Liver (tissue), 10 donors: ENCODE measurements at places on chromosomes 2 and 18.
A peak's percentile ranks its signal among the peaks of the same experiment; 100 is the strongest.

DNA sequence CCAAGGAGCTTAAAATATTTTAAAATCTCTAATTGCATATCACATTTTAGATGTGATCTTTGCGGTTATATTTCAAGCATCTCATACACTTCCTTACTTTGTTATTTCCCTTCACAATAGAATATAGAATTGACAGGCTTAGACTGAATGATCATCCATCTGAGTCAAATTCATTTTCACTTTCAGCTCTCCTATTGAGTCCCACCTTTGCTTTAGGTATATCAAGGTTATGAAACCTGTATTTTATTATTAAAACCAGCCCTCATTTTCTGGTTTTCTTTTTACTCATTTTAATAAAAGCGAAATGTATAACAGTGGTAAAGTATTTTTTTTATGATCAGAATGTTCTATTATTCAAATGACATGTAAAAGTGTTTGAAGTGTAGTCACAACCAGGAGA is 162.9 kb upstream of the KYNU start:
- DNase-seq: no peak

DNA sequence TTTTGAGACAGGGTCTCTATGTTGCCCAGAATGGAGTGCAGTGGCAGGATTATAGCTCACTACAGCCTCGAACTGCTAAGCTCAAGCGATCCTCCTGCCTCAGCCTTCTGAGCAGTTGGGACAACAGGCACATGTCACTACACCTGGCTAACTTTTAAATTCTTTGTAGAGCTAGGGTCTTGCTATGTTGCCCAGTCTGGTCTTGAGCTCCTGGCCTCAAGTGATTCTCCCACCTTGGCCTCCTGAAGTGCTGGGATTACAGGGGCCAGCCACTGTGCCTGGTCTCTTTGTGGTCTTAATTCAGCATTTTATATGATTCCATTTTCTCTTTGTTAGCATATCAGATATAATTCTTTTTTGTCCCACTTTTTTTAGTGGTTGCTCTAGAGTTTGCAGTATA is 34.1 kb downstream of the CEP192 start:
- DNase-seq: no peak

DNA sequence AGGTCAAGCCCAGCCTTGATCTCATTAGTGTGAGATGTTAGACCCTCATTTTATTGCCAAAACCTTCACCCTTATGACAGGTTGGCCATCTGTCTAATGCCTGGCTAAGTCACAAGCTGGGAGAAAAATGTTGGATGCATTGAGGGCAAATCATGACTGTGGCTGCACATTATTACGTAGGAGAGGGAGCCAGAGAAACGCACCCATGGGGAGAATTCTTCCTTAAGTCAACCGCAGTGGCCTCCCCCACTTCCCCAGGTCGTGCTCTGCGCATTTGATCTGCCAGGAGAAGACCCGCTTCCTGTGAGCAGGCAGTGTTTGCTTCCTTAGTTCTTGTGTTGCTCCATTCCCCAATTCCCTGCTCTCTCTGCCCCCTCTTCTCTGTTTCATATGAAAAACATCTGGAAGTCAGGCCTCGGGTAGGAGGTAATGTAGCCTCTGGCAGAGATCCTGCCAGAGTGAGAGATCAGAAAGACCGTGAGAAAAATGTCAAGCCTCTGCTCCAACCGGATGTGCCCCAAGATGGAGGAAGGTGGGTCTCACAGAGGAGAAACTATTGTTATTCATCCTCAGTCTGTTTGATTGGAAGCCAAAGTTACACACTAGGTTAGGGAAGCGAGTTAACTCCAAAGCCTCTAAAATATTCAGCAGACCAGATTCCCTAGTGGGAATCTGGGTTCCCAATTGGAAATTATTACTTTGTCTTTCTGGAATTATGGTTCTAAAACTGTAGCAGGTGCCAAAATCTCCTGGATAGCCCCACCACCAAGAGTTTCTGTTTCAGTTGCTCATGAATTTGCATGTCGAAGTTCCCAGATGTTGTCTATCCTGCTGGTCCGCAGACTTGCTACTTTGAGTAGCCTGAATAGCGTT is 144.3 kb upstream of the PELI1 start:
- DNase-seq: no peak

DNA sequence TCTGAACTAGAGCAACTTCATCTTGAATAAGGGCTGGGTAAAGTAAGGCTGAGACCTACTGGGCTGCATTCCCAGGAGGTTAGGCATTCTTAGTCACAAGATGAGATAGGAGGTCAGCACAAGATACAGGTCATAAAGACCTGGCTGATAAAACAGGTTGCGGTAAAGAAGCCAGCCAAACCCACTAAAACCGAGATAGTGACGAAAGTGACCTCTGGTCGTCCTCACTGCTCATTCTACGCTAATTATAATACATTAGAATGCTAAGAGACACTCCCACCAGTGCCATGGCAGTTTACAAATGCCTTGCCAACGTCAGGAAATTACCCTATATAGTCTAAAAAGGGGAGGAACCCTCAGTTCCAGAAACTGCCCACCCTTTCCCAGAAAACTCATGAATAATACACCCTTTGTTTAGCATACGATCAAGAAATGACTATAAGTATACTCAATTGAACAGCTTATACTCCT is 109.1 kb downstream of the FIGN start:
- no peak for DNase-seq

DNA sequence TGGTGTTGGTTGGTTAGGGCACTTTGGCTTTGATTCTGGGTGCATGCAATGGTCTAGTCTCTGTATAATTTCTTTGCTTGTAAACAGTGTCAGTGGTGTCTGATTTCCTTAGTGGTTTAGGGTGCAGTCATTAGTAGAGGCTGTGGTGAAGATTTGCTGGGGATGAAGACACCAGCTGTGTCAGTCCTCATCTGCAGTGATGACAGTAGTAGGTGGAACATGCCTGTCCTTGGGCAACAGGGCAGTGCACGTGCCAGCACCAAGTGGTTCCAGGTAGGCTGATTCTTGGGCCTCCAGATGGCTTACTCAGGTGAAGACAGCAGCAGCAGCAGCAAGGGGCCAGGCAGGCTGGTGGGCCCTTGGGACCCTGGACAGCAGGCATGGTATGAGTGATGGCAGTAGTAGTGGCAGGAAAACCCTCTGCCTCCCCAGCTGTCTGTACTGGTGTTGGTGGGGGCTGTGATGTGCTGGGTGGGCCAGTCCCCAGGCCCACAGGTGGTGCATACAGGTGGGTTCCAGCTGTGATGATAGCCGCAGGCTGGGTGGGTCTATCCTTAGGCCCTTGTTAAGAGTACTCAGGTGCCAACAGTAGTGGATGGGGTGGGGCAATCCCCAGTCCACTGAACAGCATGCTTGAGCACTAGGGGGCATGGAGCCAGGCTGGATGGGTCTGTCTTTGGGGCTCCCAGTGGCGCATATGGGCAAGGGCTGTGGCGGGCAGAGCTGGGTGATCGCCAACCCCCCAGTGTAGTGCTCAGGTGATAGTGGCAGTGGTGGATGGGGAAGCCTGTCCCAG is 140.7 kb upstream of the THUMPD2 start:
- DNase-seq: no peak

- no peak for DNase-seq
These were observed 117.9 kb downstream of the LRATD1 start for GRCh38 chr2:14750433-14750832.

- no peak for DNase-seq
These were observed 62.3 kb upstream of the ZFP36L2 start for GRCh38 chr2:43288417-43289305.

- no peak for DNase-seq
These were observed 26.8 kb upstream of the SP3 start for GRCh38 chr2:173991856-173992588.

DNA sequence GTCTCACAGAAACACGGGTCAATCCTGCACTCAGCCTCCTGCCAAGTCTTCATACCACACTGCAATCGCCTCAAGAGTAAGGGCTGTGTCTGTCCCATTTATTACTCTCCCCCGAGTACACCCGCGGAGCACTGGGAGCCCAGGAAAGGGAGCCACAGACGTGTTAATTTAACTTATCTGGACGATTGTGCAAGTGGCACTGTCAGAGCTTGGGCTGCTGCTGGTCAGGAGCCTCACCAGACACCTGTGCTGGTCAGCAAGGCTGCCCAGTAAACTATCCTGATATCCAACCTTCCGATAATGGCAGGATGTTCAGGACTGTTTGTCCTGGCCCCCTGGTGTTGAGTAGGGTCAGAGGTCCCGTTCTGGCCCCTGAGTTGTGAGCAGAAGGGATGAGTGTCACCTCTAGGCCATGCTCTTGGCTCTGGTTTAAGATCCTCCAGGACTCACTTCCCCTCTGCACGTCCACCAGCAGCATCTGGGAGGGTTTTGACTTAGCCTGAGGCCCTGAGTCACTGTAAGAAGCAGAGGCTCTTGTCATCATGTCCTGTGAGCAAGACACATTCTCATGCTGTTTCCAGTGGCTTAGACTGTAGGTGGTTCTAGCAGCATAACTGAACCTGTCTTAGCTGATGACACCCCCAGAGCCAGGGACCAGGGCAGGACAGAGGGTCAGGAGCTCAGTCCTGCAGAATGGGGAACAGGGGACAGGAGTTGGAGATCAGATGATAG is 82.5 kb upstream of the ARL4C start:
- DNase-seq: no peak

DNA sequence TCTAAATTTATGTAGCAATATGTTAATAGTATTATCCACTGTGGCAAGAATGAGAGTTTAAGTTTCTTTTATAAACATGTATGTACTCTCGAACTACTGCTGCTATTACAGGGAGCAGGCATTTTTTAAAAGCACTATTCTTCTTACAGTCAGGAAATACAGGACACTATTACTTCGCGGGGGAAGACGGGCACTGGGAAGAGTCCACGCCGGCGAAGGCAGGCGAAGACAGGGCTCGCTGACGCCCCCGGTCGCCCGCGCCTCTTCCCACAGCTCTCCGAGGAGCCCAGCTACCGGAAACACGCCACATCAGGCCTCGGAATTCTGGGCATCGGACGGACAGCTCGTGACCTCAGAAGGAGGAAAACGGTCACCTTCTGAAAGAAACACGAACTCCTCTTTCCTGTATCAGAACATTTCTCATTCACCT is 90.2 kb downstream of the FAM161A start:
- peak; percentile 77 for DNase-seq

- no peak for DNase-seq
These were observed 67.0 kb downstream of the EIF5B start for GRCh38 chr2:99404039-99404796.

DNA sequence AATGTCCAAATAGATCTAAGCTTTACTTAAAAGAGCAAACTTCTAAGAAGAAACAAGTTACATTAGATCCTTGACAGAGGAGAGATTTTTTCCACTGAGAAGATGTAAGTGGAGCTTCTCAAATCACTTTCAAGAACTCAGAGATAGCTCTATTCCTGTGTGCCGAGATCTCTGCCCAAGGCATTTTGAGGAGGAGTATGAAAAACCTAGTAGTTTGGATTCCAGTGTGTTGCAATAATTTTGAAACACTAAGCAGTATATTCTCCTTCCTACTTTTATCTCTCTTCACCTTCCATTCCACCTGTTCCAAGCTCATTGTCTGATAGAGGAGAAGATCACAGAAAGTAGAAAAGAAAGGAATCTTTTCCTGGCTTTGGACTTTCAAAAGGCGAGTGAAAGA is 192.0 kb upstream of the TANK start:
- DNase-seq: no peak

GRCh38 chr2:16066261-16067036 is 126.1 kb downstream of the MYCN start:
- DNase-seq: no peak

DNA sequence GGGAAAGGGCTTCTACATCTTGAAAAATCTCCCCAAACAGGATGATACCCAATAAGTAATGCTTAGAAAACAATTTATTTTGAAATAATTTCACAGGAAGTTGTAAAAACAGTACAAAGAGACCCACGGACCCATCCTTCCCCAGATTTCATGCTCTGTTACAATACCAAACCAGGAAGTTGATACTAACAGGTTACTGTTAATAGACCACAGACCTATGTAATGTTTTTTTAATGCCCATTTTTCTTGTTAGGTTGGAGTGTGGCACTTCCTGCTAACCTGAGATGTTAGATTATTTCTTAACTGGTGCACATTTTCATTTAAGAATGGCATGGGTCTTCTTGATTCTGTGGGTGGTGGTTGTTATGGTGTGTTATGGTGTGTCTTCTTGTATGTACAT is 21.4 kb upstream of the MGAT5 start:
- DNase-seq: no peak

DNA sequence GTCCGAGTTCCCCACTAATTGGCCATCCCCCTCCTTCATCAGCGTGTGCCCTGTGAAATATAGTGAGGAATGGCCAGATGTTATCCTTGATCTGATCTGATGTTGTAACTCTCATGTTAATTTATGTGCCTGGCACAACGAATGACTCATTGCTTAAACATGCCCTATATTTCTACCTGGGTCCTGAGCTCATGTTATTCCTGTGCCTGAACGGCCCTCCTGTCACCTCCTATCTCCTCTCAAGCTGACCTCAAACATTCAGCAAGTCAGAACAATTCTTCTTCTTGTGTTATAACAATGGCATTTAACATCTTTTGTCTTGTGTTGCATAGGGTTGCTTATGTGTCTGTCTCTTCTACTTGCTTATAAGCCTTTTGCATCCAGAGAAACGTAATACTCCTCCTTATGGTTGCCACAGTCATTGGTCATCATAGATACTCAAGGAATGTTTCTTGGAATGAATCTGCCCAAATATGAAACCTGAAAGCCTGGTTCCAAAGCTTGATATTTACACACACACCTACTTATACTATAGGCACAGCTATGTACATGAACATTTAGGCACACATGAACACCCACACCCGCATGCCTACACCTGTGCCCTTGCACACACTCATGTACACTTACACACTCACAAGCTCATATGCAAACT is 80.2 kb upstream of the PHLPP1 start:
- DNase-seq: no peak

DNA sequence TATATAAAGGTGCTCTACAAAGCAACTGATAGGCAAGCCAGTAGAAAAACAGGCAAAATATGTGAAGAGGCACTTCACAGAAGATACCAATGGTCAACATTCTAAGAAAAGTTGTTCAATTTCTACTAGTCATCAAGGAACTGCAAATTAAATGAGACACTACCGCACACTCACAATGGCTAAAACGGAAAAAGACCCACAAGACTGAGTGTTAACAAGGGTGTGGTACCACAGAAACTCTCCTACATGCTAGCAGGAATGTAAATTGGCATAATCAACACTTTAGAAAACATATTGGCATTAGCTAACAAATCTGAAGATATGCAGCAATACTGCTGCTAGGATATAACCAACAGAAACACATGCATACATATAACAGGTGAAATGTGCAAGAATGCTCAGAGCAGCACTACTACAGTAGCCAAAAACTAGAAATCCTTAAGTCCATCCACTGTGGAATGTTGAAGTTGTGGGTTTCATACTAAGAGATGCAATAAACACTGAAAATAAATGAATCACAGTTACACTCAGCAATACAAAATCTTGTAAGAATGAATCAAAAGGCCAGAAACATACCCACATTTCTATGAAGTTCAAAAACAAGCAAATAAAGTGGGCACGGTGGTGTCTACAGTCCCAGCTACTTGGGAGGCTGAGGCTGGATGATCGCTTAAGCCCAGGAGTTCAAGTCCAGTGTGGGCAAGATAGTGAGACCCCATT is 9.2 kb downstream of the RNU4ATAC start:
- no peak for DNase-seq
